ENCODE measurements at places on chromosomes 5 and 9. TPM values are rescaled to one million over a fixed set of nuclear protein-coding genes. Genes with fewer than 3 reads are reported as not detected.

GRCh38 chr9:90737742-90738141, 63.9 kb upstream of the SYK start:
- no peaks in the 10 kb centered on the region for H3K36me3 ChIP-seq
- no peak overlapping the region for H3K4me3 ChIP-seq
- H3K4me1 ChIP-seq = no peaks in the 10 kb centered on the region
- no peak overlapping the region for H3K27ac ChIP-seq
- DNase-seq = no peak
- no peaks in the 10 kb centered on the region for H3K27me3 ChIP-seq

DNA sequence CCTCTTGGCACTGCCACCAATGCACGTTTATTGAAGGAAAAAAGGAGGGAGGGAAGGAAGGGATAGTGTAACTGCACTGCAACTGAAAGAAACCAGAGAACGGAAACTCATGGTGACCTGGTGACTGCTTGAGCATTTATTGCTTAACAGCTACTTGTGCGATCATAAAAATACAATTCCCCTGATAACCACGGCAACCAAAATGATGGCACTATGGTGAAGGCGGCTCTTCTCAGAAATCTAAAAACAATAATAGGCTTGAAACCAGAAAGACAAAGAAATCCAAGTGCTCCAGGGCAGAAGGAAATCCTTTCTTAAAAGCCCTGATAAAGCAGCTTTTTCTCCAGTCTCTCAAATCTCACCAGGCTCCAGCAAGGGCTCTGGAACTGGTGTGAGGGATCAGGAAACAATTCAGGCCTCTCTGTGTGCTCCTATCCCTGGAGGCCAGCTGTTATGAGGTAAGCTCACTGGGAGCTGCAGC, 1.9 kb downstream of the FBXO10 start:
- no peak overlapping the region for H3K27ac ChIP-seq
- no peaks in the 10 kb centered on the region for H3K36me3 ChIP-seq
- no peak for DNase-seq
- H3K4me1 ChIP-seq = peaks cover 19% of the 10 kb centered on the region
- no peak overlapping the region for H3K4me3 ChIP-seq
- H3K27me3 ChIP-seq = no peaks in the 10 kb centered on the region

Gene PAEP
- polyA plus RNA-seq = 2.5 TPM

- no peaks in the 10 kb centered on the region for H3K27me3 ChIP-seq
- no peak overlapping the region for H3K27ac ChIP-seq
- no peak for DNase-seq
- no peaks in the 10 kb centered on the region for H3K4me1 ChIP-seq
- no peak overlapping the region for H3K4me3 ChIP-seq
Measured at GRCh38 chr5:10434392-10434791, 7.3 kb upstream of the ROPN1L start.

GRCh38 chr5:13189532-13189931, 755.0 kb downstream of the DNAH5 start:
- H3K4me1 ChIP-seq = no peaks in the 10 kb centered on the region
- H3K36me3 ChIP-seq = no peaks in the 10 kb centered on the region
- no peak overlapping the region for H3K27ac ChIP-seq
- no peak for DNase-seq
- H3K4me3 ChIP-seq = no peak overlapping the region
